T-helper 9 cell (primary cell): ENCODE measurements at places on chromosomes 3 and 15.
A peak's percentile ranks its signal among the peaks of the same experiment; 100 is the strongest.

GRCh38 chr3:116445311-116445841, at the start of gene LSAMP:
TSS of gene LSAMP (minus strand) at chr3:116445487.
- no peak for DNase-seq

DNA sequence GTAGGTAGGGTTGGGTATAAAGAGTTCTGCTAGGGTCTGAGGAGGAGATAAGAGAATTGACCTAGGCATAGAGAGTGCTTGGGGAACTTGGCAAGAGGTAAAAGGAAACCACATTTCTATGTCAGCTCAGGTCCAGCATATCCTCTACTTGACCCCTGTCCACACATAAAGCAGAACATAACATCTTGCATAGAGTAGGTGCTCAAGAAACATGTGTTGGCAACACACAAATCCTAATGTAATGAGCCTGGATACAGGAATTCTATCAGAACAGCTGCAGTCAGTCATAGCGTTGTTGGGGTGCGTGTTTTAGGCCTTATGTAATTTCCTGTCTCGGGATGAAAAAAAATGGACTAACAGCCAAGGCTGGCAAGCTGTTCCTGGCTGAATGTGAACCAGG, 35.0 kb upstream of the PLCL2 start:
- no peak for DNase-seq

GRCh38 chr3:197950677-197951061, 679 bp downstream of the RPL35A start:
- no peak for DNase-seq

GRCh38 chr3:106403371-106404145, 534.7 kb upstream of the CBLB start:
- DNase-seq, result no peak

- no peak for DNase-seq
These were observed 31.9 kb downstream of the ITGA11 start for GRCh38 chr15:68400066-68400456.

- DNase-seq, result no peak
These were observed 159.5 kb downstream of the RPLP1 start for GRCh38 chr15:69612112-69612511.

GRCh38 chr15:65303687-65304380, 643 bp upstream of the RNU5B-1 start:
- DNase-seq, result no peak

GRCh38 chr3:145639003-145639606, 521.9 kb downstream of the PLOD2 start:
- DNase-seq, result no peak

- DNase-seq, result peak; percentile 43
These were observed 872 bp downstream of the DLEC1 start for GRCh38 chr3:38039899-38040261.

- DNase-seq, result no peak
These were observed 68.9 kb upstream of the WNT5A start for GRCh38 chr3:55555873-55556618.

DNA sequence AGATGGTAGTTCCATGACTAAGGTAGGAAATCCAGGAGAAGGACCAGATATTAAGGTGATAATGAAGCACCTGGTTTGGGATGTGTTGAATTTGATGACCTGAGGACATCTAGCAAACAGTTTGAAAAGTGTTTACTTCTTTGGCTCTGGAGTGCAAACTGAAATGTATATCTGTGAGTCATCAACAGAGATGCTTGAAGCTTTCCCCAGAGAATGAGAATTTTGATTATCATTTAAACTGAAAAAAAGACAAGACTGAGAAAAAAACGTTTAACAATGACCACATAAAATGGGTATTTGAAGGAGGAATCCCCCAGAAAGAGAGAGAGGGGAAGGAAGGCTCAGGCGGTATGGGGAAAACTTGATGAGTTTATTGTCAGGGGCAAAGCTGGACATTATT, 20.7 kb upstream of the GSK3B start:
- DNase-seq, result no peak

DNA sequence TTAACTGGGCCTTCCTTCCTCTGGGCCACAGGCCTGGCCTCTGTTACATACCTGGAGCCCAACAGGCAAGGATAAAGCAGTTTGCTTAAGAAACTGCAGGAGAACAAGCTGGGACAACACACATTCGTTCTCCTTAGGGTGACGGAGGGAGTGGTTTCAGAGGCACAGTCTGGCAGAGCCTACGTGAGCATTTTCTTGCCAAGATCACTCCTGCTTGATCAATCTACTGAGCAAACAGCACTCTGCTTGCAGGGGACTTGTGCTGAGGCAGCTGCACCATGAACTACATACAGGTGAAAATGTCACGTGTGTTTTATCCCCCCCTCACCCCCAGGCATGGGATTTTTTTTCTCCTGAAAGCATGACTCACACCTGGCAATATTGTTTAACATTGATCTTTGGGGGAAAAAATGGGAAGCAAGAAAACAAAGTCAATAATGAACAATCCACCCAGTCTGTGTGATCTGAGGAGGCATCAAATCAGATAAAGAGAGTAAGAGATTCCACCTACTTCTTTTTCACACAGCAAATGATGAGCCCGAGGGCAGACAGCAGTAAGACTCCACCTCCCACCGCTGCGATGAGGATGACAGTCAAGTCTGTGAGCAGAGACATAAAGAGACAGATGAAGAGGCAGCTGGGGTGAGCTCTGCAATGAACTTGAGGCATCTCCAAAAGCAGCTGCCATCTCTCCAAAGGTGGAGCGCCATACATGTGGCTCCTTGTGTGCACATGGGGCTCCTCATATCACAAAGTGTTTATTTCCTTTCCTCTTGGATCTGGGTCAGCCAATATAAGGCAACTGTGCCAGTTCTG, 57.4 kb downstream of the CDCP1 start:
- DNase-seq, result no peak

- DNase-seq, result no peak
These were observed 200.0 kb downstream of the ZNF385D start for GRCh38 chr3:21551019-21551418.

GRCh38 chr3:27666708-27667107, 55.4 kb downstream of the EOMES start:
- DNase-seq, result no peak

- no peak for DNase-seq
These were observed 4.4 kb downstream of the PLSCR4 start for GRCh38 chr3:146246526-146246925.

DNA sequence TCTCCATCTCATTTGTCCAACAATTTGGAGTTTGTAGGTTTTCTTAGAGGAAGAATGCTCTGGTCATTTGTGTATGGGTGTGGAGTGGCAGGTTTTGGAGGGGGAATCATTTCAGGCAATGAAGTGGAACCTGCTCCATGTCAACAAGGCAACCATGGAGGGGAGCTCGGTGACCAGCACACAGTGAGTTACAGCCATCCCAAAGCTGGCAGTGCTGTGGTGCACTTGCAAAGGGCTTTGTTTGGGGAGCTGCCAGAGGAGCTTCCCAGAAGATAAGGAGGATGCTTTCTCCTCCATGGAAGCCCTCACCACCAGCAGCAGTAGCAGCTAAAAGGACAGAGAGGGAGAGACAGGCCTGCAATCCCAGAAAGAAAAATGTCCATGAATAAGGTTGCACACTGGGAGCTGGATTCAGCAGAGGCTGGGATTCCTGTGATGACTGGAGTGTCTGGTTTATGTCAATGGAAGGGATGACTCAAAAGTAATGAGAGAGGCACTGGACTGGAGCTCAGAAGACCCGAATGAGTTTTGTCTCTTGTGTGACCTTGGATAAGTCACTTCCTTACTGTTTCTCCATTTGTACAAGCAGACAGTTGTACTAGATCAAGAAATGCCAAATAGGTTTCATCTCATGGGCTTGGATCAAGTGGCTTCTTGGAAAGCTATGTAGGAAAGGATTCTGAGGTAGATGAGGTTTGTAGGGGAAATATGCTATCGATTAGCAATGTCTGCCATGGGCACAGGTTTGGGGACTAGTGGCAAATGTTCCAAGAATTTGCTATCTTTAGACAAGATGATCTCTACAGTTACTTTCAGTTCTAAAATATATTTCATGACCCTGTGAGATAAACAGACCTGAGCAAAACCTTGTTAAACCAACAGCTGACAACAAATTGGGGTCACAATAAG, 27.2 kb upstream of the UBE2Q2 start:
- DNase-seq, result no peak

- DNase-seq, result no peak
These were observed 200.3 kb downstream of the ROBO2 start for GRCh38 chr3:77240072-77240650.

DNA sequence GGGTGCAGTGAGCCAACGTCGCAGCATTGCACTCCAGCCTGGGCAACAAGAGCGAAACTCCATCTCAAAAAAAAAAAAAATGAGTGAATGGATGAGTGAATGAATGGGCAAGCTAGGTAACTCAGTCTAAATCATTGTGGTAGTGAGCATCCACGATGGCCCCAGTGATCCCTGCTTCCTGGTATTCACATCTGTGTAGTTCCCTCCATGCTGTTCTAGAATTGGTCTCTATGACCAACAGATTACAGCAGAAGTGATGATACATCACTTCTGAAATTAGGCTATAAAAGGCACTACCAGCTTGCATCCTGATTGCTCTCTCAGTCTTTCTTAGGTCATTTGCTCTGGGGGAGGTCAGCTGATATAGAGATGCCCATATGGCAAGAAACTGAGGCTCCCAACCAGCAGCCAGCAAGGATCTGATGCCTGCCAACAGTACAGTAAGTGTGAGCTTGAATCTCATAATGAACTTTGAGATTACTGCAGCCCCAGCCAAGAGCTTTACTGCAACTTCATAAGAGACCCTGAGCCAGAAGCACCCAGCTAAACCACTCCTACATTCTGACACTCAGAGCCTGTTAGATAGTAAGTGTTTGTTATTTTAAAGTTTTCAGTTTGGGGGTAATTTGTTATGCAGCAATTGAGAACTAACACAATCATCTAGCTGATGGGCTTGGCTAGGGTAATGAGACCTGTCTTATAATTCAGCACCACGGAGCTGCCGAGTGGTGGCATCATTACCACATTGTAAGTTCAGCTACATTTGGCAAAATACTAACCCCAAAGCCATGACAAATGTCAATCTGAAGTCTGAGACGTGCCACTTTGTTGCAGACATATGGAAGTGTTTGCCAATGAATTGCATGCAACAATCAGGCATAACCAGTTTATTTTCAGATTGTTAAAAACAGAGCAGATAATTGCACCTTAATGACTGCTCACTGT, 53.0 kb downstream of the KLHL6 start:
- no peak for DNase-seq

DNA sequence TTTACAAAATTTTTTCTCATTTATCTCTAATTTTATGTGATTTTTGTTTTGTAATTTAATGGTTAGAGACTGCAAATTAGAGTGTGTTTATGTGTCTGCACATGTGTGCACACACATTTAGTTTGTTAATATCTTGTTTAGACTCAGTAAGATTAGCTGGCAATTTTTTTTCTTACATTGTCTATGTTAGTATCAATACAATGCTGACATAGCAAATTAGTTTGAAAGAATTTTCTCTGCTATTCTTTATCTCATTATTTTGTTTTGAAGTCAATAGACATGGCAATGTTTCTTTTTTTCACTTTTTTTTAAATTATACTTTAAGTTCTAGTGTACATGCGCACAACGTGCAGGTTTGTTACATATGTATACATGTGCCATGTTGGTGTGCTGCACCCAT, 1155.0 kb downstream of the ZPLD1 start:
- DNase-seq, result no peak

GRCh38 chr3:126305427-126305826, 51.8 kb downstream of the KLF15 start:
- DNase-seq, result no peak

DNA sequence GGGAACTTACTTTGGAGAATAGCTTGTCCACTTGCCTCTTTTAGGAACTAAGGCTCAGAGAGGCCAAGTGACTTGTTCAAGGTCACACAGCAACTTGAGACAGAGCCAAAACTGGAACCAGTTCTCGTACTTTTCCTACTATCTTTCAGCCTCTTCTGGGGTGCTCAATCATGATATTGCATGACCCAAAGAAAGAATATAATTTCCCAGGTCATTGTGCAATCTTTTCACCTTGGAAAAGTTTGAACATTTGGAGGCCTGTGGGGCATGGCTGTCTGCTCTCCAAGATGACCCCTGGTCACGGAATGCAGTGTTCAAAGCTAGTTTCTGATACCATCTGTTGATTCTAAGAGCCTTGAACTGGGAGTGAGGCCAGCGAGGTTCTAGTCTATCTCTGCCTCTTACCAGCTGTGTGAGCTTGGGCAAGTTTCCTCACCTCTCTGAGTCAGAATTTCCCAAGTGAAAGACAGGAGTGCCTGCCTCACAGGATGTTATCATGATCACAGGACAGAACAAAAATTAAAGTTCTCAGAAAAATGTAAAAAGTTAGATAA, 89.7 kb downstream of the BDH1 start:
- DNase-seq, result no peak

DNA sequence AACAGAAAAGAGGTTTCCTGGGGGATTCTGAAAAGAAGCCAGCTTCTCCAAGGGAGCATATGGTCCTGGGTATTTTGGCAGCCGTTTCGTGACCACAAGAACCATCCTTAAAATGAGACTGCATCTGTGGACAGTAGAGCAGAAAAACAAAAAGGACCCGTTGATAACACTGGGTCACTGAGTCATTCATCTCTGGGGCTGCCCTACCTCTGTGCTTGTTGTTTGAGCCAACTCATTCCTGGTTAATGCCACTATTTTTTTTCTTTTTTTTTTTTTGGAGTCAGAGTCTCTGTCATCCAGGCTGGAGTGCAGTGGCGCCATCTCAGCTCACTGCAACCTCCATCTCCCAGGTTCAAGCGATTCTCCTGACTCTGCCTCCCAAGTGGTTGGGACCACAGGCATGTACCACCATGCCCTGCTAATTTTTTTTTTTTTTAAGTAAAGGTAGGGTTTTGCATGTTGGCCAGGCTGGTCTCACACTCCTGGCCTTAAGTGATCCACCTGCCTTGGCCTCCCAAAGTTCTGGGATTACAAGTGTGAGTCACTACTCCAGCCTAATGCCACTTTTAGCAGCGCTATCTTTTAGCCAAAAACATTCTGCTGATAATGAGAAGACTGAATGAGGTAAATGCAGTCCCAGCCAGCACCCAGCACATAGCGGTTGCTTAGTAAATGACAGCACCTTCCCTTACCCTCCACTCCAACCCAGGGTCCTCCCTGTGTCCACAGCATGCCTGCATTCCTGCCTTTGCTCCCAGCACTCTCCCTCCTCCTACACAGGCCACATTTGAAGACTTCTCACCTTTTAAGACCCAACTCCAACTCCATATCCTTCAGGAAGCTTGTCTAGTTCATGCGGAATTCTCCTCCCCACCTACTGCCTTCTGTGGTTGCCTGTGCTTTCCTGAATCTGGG, 9.1 kb upstream of the ISL2 start:
- DNase-seq, result no peak

- DNase-seq, result no peak
These were observed 27.7 kb downstream of the MBNL1 start for GRCh38 chr3:152296382-152296781.
